Left ventricle myocardium superior (tissue), 1 donor: ENCODE measurements at places on chromosomes 6 and 20. TPM values are rescaled to one million over a fixed set of nuclear protein-coding genes. Genes with fewer than 3 reads are reported as not detected.

The FAM83D gene
- total RNA-seq: 0.20 TPM

The GTSF1L gene
- not detected for total RNA-seq

The EFHC1 gene
- 6.2 TPM for total RNA-seq

The KCNK16 gene
- not detected for total RNA-seq

The MEP1A gene
- not detected for total RNA-seq

The PGC gene
- not detected for total RNA-seq

The KCNK5 gene
- total RNA-seq: 0.50 TPM

The HRH3 gene
- total RNA-seq: not detected

The HCK gene
- total RNA-seq: 4.4 TPM

The DACT2 gene
- 0.92 TPM for total RNA-seq

The EBF4 gene
- 3.7 TPM for total RNA-seq

The WFDC10B gene
- not detected for total RNA-seq

The KCNK15 gene
- total RNA-seq: 0.25 TPM

The ADGRF5 gene
- total RNA-seq: 45.9 TPM

The BAG2 gene
- total RNA-seq: 14.8 TPM

The POU3F2 gene
- total RNA-seq: not detected

The MROH8 gene
- 4.4 TPM for total RNA-seq

The TSHZ2 gene
- 5.2 TPM for total RNA-seq

The IRF4 gene
- 0.32 TPM for total RNA-seq

The PRSS16 gene
- total RNA-seq: not detected

The PKHD1 gene
- total RNA-seq: not detected

The HM13 gene
- total RNA-seq: 39.2 TPM

The FLOT1 gene
- 238 TPM for total RNA-seq

The OLIG3 gene
- total RNA-seq: not detected

The ACSS1 gene
- total RNA-seq: 164 TPM

The IL17F gene
- total RNA-seq: not detected
